ENCODE measurements at places on chromosomes 4 and X. TPM values are rescaled to one million over a fixed set of nuclear protein-coding genes. Genes with fewer than 3 reads are reported as not detected.

Gene MAGEA2B
- total RNA-seq: not detected

Gene PWWP3B
- total RNA-seq: 4.2 TPM

Gene PCYT1B
- 28.4 TPM for total RNA-seq

Gene MAGEA3
- total RNA-seq: not detected

Gene IQSEC2
- total RNA-seq: 11.1 TPM

Gene CYTL1
- 0.69 TPM for total RNA-seq

Gene VCX3A
- not detected for total RNA-seq

Gene ARMCX1
- 80.5 TPM for total RNA-seq

Gene DMRTC1
- 0.46 TPM for total RNA-seq

Gene SSX3
- total RNA-seq: not detected

Gene TNIP3
- 0.69 TPM for total RNA-seq

Gene DACH2
- 21.7 TPM for total RNA-seq

Gene SPANXC
- total RNA-seq: not detected

Gene AGA
- total RNA-seq: 21.5 TPM

Gene LRP2BP
- total RNA-seq: 9.0 TPM

Gene DAPP1
- total RNA-seq: 1.6 TPM

Gene RXFP1
- 3.7 TPM for total RNA-seq

Gene ZMAT1
- total RNA-seq: 8.5 TPM

Gene ADGRG2
- 0.69 TPM for total RNA-seq

Gene TMEM150C
- 59.1 TPM for total RNA-seq

Gene LONRF3
- 3.7 TPM for total RNA-seq

Gene F8A3
- total RNA-seq: 1.4 TPM

Gene NUP54
- 84.4 TPM for total RNA-seq

Gene RAB39B
- 34.1 TPM for total RNA-seq

Gene EXOC1L
- not detected for total RNA-seq

Gene RAB9B
- 46.6 TPM for total RNA-seq

Gene NDST3
- 30.2 TPM for total RNA-seq

Gene RBM46
- 0.69 TPM for total RNA-seq

Gene SYTL5
- 10.1 TPM for total RNA-seq

Gene TNIP2
- total RNA-seq: 11.5 TPM

Gene ALB
- 0.46 TPM for total RNA-seq

Gene DMP1
- not detected for total RNA-seq

Gene MAGEA12
- not detected for total RNA-seq

Gene SCARB2
- total RNA-seq: 231 TPM

Gene PNCK
- total RNA-seq: 52.6 TPM

Gene OTC
- 0.23 TPM for total RNA-seq

Gene FGF13
- total RNA-seq: 120 TPM

Gene F8
- total RNA-seq: 6.7 TPM

Gene MAGEA11
- total RNA-seq: not detected

Gene NEIL3
- total RNA-seq: 8.5 TPM
